Stimulated activated CD4-positive, alpha-beta T cell treated with anti-CD3 and anti-CD28 coated beads, Interleukin-15, amount 100 ng/mL, for 48 hours (primary cell): ENCODE measurements at places on chromosomes 16 and 17.

- DNase-seq: peak; percentile 71
Measured at GRCh38 chr17:76725580-76726230, 701 bp downstream of the JMJD6 start.

DNA sequence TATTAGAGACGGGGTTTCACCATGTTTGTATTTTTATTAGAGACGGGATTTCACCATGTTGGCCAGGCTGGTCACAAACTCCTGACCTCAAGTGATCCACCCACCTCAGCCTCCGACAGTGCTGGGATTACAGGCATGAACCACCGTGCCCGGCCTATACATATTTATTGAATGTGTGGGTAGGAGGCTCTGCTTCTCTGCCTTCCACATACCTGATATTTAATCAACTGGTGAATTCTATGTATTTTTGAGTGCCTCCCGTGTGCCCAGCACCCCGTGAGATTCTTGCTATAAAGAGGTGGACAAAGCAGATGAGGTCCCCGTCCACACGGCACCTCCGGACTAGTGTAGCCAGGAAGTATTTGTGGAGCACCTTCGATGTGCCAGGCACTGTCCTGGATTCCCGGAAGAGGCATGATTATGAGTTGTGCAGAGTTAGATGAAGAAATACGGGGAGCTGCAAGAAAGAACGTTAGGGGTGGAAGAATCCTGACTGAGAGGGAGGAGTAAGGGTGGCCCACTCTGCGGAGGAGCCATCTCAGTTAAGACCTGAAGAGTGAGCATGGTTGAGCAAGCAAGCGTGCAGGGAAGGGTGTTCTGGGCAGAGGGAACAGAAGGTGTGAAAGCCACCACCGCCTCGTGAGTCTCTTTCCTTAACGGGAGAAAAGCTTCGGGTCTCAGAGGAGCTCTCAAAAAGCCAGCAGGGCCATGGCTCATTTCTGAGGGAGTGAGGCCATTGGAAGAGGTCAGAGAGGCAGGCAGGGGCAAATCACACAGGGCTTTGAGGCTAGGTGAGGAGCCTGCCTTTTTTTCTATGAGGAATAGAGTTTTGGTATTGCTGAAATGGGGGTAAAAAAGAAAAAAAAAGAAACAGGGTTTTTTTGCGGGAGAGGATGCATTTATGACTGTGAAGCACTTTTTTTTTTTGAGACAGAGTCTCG lies 21.2 kb downstream of the CRISPLD2 start:
- DNase-seq: no peak

DNA sequence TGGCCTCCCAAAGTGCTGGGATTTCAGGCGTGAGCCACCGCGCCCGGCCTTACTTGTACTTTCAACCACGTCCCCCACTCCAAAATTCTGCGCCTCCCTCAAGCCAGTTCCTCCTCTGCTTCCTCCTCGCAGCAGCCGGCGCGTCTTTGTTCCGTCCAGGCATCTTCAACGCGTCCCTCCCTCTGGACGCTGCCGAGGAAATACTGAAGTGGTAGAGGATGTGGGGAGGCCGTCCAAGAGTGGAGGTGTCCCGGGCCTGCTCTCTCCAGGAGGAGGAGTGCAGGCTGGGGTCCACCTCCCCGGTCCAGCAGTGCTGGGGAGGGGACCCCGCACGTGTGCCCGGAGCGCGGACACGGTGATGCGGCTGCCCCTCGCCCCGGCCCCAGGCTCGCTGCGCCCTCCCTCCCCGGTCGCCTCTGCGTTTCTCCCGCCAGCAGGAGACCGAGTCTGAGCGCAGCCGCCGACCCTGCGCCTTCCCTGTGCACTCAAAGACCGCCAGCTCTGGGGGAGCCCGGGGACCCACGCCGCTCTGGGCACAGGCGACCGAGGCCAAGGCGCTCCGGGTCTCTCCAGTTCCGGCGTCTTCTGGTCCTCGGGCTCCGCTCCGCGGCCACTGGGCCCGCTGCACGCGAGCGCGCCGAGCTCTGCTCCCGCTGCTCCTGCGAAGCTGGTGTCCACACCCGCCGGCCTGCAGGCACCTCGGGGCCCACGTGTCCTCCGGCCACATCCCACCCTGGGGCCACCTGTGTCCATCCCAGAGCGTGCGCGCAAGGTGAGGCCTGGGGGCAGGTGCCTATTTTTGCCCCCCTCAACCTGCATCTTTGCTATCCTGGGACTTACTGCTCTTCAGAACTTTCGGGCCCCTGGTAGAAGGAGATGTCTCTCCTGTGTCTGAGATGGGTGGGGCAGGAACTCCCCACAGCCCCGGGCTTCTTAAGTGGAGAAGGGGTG lies 31.7 kb downstream of the OSBPL7 start:
- peak; percentile 48 for DNase-seq

- no peak for DNase-seq
Measured at GRCh38 chr16:58862334-58863021, 128.4 kb upstream of the GOT2 start.

DNA sequence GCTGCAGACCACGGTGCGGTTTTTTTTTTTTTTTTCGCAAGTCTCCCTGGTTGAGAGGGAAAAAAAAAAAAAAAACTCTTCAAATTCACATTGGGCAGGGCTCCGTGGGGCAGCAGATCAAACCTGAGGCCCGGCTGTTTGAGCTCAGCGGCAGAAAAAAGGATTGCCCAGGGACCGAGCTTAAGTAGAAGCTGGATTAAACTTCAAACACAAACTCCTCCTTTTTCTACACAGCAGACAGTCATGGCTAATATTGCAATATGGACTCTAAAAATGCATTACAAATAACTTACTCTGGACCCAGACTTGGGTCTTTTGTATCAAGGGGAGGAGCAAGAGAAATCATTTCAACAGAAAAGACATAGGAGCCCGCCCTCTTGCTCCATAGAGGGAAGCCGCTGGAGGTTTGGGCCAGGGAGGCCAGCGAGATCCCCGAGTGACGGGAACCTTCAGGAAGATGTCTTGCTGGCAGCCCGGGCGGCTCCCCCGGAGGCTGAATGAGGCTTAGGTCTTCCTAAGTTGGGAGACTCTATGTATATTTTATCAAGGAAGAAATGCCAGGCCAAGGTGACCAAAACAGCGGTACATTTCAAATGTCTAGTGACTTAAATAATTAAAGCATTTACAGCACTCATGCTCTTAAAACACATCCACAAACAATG lies 167.7 kb downstream of the ZNF423 start:
- no peak for DNase-seq

DNA sequence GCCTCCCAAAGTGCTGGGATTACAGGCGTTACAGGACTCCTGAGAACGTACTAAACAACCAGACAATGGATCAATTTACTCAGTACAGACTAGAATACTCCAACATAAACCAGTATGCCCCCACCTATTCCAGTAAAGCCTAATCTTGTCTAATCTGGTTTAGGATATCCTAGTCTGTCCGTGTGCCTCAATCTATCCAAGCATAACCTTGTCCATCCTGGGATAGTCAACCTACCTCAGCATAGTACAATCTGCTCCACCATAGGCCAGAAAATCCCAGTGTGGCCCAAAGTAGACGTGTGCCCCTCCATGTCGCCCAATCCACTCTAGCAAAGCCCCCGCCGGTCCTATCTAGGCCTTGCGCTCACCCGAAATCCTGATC lies 625 bp downstream of the DVL2 start:
- DNase-seq: no peak

DNA sequence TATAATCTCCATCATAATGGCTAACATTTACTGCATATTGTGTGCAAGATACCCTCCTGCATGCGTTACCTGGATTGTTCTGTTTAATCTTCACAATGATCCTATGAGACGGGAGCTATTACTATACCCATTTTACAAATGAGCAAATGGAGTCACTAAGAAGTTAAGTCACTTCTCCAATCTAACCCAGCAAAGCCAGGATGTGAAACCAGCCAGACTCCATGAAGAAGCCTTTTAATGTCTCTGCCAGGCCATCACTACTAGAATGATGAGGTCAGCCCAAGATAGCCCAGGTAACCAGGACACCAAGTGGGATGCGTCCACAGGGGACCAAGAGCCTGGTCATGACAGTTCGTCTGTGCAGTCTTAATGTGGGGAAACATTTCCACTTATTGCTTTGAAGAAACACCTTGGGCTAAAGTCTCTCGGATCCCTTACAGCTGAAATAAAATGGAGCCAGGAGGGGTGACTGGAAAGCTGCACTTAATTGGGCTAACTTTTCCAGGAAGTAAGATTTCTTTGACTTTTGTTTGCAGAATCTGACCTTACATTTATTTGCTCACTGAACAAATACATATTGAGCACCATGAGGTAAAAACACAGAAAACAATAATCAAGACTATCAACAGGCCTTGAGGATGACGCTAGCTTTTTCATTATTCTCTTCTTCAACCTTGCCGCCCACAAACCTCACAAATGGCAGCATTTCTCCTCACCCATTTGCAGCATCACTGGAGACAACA lies 926 bp upstream of the SHCBP1 start:
- no peak for DNase-seq

GRCh38 chr17:69141431-69142174 lies at the start of gene ABCA6:
ABCA6 (minus strand) TSS chr17:69141895; CDS start chr17:69140703, 1,192 bp downstream.
- no peak for DNase-seq

DNA sequence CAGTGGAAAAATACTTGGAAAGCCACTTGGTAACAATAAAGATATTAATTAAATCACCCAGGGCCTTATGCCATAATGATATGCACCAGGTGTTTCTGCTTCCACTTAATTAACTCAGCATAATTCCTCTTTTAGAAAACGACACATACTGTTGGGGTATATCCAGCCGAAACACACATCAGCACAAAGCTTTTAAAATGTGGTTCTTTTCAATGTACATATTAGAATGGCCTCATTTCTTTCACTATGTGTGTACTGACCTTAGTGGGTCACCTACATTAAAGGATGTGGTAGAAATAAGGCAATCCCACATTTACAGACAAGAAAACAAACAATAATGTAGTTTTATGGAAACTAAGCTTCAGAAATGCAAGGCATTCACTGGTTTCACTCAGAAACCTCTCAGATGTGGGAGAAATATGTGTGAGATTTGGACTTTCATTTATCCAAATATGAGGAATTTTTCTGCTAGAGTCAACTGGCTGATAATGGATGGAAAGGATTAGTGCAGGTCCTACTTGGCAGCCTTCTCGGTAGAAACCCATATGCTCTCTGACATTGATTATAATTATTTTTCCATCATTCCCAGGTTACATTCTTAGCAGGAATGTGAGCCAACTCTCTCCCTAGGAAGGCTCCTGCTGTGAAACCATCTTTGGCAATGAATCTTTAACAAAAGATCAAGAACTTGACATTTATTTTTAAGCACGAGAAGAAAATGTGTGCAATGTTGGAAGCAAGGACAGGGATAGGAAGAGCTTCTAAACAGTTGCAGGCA lies 66.7 kb upstream of the DHX40 start:
- no peak for DNase-seq
